ENCODE measurements at places on chromosomes 7 and 10.

GRCh38 chr7:31648288-31648687 is 38.7 kb upstream of the PPP1R17 start:
- DNase-seq, result no peak

DNA sequence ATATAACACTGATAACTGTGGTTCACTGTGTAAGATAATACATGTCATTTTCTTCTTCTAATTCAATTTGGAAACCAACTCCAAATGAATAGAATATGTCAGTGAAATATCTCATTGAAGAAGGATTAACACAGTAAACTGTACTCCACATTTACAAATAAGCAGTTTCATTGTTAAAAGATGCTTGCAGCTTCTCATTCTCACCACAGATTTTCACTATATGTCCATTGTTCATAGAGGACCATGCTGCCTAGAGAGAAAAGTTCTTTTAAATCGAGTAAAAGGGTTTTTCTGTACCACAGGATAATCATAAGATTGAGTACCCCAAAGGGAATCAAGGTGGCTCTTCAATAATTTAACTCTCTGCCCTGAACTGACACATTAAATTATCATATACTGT is 165.5 kb downstream of the LRRN3 start:
- DNase-seq, result no peak

GRCh38 chr7:22129166-22129565 is 183.5 kb upstream of the CDCA7L start:
- no peak for DNase-seq

GRCh38 chr7:146554556-146554955 is 438.0 kb downstream of the CNTNAP2 start:
- DNase-seq, result no peak

DNA sequence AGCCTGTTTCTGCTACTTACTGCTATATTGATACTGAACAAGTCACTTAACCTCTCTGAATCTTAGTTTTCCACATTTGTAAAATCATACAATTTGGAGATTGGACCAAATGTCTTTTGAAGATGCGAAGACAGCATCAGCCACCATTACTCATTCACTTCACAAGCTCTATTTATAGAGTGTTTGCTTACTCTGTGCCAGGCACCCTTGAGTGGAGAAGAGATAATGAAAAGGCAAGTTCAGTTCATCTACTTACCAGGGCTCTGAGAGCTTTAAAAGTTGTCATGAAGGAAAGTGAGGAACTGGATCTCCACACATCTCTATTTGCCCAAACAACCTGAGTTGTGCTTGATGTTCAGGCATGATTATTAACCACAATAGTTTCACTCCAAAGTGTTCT is 277.5 kb downstream of the CSTF2T start:
- DNase-seq, result no peak

DNA sequence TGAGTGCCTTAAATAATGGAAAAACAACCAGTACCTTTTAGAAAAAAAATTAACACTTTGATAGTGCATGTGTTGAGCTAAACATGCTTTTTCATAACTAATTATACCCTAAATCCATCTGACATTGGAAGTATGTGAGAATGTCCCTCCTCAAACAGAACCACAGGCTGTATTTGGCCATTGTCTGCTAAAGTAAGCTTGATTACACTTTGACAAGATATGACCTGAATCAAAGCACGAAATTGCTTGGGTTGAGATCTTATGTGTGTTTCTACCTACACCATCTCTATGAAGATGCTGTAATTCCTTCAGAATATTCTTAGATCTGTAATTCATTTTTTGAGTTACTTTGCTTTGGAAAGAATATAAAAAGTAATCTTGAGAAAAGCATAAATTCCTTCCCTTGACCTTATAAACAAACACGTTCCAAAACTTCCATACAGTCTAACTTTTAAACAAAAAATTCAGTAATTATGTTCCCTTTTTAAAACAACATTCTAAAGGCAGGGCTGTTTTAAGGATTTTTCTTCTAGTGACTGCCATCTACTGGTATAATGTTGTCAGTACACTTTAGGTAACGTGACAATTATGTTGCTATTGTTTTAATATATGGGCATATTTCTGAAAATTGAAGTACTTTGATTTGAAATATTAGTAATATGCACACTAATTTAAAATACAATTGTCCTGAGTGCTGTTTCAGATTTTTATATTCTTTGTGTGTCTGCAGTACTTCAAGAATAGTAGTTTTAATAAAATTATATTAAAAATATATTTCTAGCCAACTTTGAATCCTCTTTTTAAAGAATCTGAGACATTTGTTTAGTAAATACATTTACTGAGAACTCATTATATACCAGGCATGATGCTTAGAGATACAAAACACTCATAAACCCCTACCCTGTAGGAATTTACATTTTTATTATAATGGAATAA is 20.9 kb downstream of the CD36 start:
- DNase-seq, result no peak

DNA sequence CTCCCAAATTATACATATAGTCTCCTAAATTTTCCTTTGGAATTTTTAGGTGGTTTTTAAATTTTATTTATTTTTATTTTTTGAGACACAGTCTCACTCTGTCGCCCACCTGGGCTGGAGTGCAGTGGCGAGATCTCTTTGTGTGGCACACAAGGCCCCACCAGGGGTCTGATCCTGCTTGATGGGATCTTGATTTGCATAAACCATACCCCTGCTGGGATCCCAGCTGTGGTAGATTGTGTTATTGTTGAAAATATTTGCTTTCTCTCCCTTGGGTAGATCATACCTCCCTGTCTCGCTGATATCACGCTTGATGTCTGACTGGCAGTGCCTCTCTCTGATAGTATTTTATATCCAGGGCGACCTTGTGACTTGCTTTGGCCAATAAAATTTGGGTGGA is 5.6 kb upstream of the MUC3A start:
- no peak for DNase-seq

- no peak for DNase-seq
These were observed 1.6 kb downstream of the FAM133B start for GRCh38 chr7:92588561-92588960.

- no peak for DNase-seq
These were observed 96.1 kb upstream of the ASAH2 start for GRCh38 chr10:50347394-50347802.

DNA sequence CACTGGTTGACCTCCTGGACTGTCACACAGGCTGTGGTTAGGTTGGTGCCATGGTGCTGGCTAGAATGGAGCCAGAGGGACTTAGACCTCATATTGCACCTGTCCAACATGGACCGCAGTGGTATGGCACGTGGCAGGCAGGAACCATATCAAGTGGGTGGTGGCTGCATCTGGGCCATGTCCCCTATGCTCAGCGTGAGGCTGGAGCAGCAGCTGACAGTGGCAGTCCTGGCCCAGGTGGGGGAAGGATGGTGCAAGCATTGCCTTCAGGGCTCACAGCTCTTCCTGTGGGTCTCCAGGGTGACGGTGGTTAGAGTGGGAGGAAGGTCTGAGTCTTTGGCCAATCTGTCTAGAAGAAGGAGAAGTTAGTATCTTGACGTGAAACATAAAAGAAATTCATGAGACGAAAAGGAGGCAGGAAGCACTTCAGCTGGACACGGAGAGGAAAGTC is 54.5 kb upstream of the PFKFB3 start:
- no peak for DNase-seq

DNA sequence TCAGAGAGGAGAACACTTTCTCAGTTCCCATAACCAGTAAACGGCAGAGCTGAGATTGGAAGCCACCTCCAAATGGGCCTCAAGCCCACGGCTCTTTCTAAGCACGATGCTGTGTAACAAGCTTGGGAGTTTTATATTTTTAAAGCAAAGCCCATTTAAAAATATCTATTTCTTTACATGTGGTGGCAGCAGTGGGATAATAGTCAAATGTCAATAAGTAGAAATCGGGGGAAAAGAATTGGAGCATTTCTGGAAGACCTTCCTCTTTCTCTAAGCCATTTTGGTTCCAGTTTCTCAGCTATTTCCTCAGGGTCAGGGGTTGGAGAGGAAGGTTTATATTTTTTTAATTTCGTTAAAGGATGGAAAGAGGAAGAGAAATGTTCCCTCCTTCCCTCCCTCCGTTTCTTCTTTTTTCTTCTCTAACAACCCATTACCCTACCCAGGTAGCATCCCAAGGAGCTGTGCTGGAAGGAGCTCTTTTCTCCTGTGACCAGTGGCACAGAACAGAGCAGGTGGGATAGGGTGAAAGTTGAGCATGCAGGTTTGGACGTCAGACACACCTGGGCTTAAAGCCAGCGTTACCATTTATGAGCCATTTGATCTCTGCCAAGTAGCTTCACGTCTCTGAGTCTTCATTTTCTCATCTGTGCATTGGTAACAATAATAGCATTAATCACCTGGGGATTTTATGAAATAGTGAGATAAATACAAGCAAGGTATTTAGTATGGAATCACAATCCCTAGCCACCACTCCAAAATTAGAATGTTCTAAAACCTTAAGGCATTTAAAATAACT is 515.7 kb downstream of the RPS24 start:
- DNase-seq, result no peak

- DNase-seq, result no peak
These were observed 3.1 kb downstream of the NACAD start for GRCh38 chr7:45085619-45086200.

- DNase-seq, result no peak
These were observed 26.5 kb upstream of the BET1 start for GRCh38 chr7:94030634-94031033.

GRCh38 chr7:55260676-55261385 is 104.3 kb upstream of the LANCL2 start:
- DNase-seq, result no peak

DNA sequence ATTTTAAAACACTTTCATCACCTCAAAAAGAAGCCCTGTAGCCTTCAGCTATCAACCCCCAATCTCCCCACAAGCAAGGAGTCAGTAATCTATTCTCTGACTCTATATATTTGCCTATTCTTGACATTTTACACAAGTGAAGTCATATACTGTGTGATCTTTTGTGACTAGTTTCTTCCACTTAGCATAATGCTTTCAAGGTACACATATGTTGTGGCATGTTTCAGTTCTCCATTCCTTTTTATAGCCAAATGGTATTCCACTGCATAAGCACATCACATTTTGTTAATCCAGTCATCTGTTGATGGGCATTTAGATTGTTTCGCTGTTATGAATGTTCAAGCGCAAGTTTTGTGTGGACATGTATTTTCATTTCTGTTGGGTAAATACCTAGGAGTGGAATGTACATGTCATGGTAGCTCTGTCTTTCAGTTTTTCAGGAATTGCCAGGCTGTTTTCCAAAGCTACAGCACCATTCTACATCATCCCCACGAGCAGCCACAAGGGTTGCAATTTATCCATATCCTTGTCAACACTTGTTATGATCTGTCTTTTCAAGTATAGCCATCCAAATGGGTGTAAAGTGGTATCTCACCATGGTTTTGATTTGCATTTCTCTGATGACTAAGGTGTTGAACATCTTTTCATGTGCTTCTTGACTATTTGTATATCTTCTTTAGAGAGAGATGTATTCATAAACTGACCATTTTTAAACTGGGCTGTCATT is 405.6 kb downstream of the KCNMA1 start:
- no peak for DNase-seq

DNA sequence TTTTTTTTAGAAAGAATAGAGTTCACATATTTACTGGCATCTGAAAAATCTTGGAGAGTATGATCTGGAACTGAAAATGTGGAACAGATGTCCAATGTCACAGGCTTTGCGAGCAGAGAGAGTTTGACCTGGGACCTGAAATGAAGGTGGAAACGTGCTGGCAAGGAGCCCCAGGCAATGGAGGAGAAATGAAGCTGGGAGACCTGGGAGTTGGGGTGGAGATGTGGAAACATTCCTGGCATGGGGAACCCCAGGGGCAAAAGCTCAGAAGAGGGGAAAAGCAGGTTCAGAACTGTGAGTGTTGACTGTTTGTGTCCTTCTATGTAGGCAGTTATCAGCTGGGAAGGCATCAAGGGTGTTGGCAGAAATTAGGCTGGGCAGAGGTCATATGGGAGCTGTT is 7.3 kb upstream of the PNLIPRP2 start:
- DNase-seq, result no peak

DNA sequence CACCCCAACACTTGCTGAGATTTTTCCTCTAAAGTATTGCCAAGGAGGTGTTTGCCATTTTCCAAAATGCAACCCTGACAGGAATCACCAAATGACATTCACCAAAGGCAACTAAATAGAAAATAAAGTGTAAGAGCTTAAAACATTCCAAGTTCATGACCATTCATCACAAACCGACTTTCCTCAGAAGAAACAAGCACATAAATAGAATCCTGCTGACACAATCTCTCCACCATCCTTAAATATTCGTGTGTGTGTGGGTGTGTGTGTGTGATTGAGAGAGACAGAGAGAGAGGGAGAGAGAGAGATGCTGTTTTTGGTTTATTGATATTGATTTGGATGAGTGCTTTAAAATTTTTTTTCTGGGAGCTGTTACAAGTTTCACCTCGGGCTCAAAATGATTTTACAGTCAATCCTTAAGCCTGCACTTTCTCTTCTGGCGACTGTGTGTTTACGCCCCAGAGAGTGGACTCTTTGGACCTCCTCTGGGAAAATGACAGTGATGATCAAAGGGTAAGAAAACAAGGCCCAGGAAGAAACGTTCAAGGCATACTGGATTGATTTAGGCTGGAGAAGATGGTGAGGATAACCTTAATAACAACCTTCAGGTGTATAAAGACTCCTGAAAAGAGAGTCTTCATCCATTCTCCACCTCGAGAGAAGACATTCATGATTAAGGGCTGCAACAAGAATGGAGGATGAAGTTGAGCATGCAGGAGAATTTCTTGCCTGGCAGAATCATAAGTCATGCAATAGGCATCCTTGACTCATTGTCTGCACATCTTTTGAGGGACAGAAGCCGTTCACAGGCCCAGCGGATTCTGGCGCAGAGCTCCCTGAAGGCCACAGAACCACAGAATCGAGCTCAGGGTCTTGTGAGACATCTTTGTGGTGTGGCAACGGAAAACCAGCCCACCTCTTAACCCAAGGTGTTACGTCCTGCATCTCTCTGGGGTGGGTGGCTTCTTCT is 104.4 kb upstream of the FGFR2 start:
- no peak for DNase-seq

GRCh38 chr7:30893357-30893756 is 18.3 kb upstream of the AQP1 start:
- no peak for DNase-seq

DNA sequence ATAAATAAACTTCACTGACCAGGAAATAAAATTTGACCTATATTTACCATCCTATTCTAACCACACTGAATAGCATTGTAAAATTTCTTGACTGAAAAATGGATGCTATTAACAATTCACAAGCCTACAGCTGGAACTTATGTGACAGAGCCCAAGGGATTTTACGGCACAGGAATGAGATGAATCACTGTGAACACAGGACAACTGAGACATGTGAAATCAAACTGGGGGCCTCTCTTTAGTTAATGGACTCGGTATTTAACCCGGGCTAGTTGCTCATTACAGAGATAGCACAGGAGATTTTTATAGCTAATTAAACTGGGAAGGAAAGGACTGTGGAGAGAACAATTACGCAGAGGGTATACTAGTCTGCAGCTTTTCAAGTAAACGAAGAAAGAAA is 100.6 kb downstream of the MICU1 start:
- no peak for DNase-seq

- DNase-seq, result no peak
These were observed 385.4 kb upstream of the ANKRD30A start for GRCh38 chr10:36739884-36740445.
